ENCODE measurements at places on chromosomes 2 and 18.

DNA sequence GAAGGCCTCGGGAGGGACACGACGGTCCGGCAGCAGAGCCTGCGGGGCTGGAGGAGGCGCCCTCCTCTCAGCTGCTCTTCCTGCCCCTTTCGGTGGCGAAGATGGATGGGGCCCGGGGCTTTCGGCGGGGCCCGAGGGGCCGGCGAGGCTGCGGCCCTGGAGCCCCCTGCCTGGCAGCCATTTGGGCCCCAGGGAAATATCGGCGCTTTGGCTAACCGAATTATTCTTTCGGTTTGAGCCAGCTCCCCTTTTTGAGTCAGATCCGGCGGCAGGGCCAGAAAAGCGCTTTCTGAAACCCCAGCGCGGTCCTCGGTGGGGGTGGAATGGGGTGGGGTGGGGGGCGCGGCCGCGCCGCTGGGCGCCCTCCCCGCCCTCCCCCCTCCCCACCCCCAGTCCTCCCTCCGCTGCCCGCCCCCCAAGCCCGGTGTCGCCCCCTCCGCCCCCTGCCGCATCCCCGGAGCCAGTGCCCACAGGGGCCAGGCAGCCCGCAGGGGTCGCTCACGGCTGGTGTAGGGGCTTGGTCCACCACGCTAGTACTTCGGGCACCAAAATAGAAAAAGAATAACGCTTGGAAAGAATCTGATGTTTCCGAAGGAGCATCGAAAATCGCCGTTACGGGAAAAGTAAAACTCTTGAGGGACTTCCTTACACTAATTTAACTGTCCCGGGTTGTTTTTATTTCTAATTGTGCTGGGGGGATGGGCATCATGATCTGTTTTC, 9.1 kb upstream of the ARID5A start:
- peak; percentile 22 for DNase-seq

GRCh38 chr18:40222776-40223175, 1732.3 kb upstream of the PIK3C3 start:
- DNase-seq, result no peak

DNA sequence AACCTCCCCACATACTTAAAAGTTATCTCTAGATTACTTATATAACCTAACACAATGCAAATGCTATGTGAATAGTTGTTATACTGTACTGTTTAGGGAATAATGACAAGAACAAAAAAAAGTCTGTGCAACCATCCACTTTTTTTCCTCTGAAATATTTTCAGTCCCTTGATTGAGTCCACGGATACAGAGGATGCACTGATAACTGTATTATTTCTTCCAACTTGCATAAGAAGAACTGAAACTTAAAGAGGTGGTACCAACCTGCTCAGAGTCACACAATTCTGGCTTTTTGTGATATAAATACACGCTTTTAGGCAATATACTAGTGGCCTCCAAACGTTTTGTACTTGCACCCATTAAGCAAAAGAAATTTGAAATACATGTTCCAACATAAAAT, 1.4 kb downstream of the SMC6 start:
- no peak for DNase-seq

DNA sequence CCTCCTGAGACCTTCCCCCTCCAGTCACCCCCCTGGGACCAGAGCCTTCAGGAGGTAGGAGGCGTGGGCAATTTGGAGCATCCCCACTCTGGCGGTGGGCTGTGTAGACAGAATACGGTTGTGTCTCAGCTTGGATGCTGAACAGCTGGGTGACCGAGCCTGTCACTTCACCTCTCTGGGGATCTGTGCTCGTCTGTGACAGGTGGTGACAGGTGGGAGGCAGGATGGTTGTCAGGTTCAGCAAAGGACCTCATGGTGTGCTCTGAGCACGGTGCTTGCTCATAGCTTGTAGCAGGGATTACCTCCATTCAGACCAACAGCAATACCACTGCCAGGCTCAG, 186.5 kb upstream of the HS6ST1 start:
- no peak for DNase-seq

GRCh38 chr18:37578182-37578678, 12.6 kb upstream of the CELF4 start:
- no peak for DNase-seq

GRCh38 chr2:186281726-186282125, 204.3 kb upstream of the ZC3H15 start:
- no peak for DNase-seq

GRCh38 chr2:152421521-152422370, 86.8 kb downstream of the FMNL2 start:
- no peak for DNase-seq

DNA sequence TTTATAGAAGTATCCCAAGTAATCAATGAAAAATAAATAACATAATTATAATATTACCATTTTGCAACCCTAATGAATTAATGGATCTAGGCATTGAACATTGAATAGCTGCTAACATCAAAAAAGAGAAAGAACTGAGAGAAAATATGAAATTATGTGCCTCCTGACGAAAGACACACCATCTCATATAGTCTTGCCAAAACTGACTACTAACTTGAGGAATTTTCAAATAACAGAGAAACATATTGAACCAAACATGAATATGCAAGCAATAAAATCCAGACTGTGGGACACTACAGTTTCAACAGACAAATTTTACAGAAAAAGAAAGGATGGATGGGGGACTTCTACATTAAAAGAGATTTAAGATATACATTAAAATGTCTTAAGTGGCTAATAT, 165.7 kb downstream of the WDPCP start:
- DNase-seq, result no peak

DNA sequence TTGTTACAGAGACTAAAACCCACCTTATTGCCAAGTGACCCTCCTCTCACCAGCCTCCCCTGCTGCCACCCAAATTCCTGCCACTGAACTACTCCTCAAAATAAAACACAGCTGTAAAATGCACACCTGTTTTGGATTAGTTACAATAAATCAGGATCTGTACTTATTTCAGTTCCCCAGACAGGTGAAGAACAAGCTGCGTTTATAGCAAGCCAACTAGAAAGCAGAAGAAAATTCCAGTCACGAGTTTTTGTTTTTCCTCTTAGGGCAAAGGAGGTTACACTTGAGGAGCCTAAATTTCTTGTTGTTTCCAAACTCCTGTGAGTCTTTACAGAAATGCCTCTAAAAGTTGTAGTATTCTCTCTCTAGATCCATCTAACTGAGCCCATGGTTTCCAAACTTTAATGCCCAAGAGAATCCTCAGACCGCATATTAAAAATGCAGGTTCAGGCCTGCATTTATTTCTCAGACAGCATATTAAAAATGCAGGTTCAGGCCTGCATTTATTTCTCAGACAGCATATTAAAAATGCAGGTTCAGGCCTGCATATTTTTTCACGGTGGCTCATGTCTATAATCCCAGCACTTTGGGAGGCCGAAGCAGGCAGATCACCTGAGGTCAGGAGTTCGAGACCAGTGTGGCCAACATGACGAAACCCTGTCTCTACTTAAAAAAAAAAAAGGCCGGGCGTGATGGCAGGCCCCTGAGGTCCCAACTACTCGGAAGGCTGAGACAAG, 62.2 kb downstream of the ALPK2 start:
- no peak for DNase-seq

DNA sequence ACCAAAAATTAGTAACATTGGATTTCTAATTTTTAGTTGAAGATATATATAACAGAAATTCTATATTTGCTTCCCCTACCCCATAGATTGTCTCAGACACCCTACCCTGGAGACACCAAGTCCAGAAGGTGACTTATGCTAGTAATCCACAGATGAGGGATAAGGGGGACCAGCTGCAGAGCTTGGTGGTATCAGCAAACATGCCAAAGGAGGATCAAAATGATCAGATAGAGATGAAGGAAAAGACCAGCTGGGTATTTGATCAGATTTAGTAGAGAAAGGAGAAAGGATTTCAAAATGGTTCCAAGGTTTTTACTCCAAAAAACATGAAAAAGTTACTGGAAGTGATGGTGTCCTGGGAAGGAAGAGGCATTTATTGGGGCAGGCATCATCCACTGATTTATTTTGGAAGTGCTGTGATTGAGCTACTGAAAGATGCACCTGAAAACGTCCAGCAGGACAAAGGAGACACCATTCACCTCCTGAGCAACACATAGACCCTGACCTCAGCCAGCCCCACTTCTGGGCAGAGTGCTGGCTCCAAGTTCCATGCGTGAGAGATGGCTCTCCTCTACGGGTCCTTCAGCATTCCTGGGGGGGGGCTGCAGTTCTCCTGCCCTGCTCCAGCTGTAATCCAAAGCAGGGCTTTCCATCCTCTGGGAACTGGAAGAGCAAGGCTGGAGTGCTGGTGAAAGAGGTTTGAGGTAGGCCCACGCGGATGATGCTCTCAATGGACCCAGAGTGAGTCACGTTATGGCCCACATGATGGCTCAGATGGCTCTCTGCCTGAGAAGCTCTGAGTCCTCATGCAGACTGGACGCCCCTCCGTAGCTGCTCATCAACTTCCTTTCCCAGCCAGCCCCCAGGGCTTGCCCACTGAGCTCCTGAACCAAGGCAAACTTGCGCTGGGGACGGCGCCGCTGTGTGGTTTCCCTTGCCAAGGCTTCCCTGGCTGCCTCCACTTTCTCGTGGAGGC, 3.7 kb upstream of the LRRFIP1 start:
- DNase-seq, result no peak

DNA sequence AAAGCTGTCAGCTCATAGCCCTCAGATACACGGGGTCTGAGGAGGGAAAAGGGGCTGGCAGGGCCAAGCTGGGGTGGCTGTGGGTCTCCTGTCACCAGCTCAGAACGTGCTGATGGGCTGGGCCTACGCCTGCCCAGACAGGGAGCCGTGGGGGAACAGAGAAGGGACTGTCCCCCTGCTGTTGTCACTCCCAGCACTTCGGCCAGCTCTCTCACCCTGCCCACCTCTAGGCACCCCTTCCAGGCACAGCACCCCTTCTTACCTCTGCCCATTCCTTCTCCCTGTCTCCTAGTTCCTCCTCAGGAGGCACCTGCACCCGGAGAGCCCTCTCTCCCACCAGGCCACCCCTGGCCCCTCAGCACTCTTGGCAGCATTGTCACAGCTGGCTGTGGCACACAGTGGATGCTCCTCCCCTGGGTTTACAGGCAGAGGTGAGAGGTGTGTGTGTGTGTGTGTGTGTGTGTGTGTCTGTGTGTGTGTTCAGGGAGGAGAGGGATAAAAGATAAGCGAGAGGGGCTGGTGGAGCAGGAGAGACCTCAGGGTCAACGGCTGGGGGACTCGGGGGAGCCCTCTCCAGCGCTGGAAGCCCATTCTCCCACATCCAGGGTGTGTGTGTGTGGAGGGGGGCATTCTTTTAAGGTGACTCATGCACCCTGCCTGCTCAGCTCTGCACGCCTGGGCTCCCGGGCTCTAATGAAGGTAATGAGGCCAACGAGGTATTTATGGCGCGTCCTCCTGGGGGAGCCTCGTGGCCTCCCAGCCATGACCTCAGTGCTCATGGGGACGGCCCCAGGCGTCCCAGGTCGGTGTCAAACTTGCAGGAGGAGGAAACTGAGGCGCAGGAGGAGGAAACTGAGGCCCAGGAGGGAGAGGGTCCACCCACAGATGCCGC, 66.1 kb upstream of the SMAD7 start:
- DNase-seq, result no peak

DNA sequence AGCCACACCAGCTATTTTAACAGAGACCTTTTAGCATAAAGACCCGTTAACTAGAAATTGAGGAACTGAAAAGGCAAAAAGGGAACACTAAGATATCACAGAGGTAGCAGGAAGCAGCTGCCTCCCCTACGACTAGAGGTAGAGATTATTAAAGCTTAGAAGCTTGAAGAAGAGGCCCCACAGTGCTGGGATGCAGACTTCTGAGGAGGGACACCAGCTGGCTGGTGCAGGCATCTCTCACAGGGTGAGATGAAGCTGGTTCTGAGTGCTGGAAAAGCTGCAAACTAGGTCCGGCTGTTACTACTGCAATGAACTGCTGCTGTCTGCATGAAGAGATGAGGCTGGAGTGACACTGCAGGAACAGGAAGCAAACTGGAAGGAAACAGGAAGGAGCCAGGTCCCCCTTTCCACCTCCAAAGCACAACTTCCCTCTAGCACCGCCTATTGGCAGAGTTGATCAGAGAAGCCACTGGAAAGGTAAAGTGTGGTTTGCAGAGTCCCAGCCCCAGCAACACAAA, 61.2 kb upstream of the MRPS9 start:
- DNase-seq, result no peak

DNA sequence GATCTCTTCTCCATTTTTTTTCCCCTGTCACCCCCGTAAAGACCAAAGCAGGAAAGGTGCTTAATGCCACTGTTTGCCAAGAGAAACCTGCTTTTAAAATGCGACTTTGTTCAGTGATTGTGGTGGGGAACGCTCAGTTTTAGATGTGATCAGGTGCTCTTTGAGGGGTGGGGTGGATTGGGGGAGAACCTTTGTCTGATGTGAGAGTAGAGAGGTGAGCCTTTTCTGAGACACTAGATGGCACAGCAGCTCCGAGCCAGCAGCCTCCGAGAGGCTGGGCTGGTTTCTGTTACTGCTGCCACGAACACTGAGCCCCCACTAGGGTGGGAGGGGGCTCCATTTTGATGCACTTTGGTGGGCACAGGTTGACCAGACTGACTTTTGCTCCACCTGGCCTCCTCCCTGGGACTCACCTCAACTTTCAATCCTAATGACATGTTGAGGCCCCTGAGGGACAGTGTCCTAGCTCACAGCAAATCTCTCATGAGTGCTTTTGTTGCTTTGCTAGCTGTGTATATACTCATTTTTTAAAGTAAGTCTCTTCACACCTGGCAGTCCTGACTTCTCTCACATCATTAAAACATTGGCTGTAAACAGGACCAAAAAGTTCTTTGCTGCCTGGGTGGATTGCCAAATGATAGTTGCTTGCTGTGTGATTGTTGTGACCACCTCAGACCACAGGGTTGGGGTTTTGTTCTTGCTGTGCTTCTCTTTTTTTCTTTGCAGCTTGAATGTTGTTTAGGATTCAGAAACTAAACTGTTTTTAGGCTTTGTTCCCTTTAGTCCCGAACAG, 98.2 kb upstream of the MAP3K20 start:
- DNase-seq, result no peak

- DNase-seq, result no peak
These were observed 94.2 kb downstream of the FTCDNL1 start for GRCh38 chr2:199756743-199757142.

DNA sequence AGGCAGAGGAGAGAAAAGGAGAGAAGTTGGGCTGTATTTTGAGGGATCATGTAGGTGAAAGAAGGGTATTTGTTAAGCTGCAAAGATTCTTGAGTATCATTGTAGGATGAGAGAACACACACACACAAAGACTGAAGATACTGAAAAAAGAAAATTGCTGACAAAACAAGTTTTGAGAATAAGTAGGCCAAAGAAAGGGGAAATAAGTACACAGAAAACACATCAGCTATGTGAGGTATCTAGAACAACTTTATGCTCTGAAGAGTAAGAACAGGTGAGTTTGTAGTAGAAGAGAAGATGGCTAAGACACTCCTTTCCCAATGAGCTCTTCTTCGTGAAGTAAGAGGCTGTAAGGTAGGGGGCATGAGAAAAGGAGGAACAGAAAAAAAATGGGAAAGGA, 28.2 kb downstream of the METTL8 start:
- no peak for DNase-seq

GRCh38 chr2:147511491-147511948, 333.3 kb upstream of the ACVR2A start:
- DNase-seq, result no peak

- no peak for DNase-seq
These were observed 163.0 kb downstream of the FAM210A start for GRCh38 chr18:13563390-13563805.

- no peak for DNase-seq
These were observed 116.7 kb downstream of the PID1 start for GRCh38 chr2:229154381-229154780.
